Right ventricle myocardium superior (tissue), 1 donor: ENCODE measurements at places on chromosomes 7 and 10. TPM values are rescaled to one million over a fixed set of nuclear protein-coding genes. Genes with fewer than 3 reads are reported as not detected.

DNA sequence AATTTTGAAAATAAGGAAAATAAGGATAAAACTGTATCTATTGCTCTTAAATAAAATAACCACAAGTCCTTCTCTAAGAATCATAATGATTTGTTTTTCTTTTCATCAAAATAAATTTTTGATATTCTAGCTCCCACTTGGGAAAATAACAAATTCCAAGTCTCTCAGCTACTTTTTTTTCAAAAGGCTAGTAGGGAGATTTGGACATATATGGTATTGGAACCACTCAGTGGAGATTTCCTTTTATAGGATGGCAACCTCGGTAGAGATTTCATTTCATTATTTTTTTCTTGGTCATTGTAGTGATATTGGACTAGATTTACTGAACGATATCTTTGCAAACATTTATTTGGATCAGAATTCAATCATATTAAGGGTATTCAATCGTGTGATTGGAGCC lies 69.5 kb upstream of the PRKG1 start:
- DNase-seq: no peak

Gene MLXIPL
- total RNA-seq: 6.9 TPM

DNA sequence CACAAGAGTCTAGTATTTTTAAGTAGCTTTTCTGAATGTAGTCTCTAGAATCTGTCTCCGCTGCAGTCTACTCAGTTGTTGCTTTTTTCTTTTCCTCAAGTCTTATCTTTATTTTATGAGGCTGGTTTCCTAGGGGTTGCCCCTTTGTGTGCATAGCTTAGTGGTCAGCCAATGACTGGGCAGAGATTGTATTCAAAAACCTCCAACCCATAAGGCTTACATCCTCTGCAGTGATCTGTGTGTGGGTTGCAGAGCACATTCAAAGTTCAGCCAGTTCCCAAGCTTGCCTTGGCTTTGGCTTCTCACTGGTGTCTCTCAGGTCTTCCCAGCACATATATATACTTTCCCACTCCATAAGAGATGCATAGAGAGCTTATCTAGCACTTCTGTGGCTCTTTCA lies 160.0 kb upstream of the TCF7L2 start:
- DNase-seq: no peak

GRCh38 chr7:114081606-114082425 lies 163.0 kb upstream of the PPP1R3A start:
- no peak for DNase-seq

Gene MUC3A
- 0.30 TPM for total RNA-seq

DNA sequence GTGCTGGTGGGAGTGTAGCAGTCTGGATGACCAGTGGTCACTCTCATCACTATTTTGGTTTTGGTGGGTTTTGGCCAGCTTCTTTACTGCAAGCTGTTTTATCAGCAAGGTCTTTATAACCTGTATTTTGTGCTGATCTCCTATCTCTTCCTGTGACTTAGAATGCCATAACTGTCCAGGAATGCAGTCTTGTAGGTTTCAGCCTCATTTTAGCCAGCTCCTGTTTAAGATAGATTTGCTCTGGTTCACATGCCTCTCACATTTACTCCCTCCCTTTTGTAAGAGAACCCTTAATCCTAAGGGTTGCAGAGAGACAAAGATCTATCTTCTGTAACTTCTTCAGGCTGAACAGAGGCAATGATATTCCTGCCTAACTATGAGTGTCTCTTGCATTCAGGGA lies 51.2 kb upstream of the INHBA start:
- no peak for DNase-seq

DNA sequence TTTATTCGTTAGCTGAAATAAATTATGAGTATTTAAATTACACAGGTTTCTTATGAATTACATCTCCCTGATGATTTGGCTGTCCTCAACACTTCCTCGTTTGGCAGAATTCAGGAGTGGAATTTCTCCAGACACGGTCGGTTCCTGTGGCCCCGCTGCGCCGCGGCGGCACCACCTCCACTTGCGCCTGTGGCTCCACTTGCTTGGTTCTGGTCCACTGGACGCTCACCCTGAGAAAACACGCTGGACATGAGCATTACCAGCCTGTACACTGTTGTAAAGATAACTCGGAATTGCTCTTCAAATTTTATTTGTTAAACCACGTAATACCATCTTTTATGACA lies 85.3 kb downstream of the ZNF33B start:
- no peak for DNase-seq

Gene SFTPA1
- 0.22 TPM for total RNA-seq

- no peak for DNase-seq
Measured at GRCh38 chr7:73345538-73345937, 17.6 kb downstream of the FKBP6 start.

DNA sequence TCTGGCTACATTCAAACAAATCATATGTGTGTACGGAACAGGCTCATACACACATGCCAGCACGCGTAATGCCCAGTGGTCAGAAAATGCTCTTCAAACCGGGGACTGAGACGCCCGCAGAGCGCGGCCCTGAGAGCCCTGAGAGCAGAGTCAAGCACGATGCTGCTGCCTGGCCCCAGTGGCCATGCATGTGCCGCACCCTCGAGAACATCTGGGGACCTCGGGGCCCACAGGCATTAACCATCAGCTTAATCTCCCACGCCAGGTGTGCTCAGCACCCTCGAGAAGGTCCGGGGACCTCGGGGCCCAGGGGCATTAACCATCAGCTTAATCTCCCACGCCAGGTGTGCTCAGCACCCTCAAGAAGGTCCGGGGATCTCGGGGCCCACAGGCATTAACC lies 163.1 kb downstream of the PTPRN2 start:
- DNase-seq: no peak

DNA sequence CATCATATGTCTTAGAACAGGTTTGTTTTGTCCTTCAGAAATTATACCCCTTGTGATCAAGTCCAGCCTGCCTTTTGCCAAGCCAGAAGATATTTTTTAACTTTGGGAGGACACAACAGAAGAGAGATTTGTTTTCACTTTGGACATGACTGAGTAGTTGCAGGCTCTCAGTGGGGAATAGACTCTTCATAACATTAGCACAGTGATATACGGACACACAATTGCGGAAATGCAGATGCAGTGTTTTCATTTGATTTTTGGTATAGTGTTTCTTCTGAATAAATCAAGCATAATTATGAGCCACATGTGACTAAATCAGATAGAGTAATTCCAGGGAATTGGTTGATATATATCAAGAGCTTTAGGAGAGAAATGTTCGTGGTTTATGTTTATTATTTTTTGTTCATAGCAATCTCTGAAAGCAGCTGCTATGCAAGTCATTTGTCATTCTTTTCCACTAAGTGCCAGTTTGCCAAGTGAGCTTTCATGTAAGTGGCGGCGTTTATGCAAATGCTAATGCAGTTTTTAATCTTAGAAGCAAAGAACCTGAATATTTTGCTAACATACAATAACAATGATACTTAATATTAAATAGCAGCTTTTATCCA lies 69.6 kb upstream of the HDAC9 start:
- no peak for DNase-seq

Gene PROSER2
- 0.97 TPM for total RNA-seq

DNA sequence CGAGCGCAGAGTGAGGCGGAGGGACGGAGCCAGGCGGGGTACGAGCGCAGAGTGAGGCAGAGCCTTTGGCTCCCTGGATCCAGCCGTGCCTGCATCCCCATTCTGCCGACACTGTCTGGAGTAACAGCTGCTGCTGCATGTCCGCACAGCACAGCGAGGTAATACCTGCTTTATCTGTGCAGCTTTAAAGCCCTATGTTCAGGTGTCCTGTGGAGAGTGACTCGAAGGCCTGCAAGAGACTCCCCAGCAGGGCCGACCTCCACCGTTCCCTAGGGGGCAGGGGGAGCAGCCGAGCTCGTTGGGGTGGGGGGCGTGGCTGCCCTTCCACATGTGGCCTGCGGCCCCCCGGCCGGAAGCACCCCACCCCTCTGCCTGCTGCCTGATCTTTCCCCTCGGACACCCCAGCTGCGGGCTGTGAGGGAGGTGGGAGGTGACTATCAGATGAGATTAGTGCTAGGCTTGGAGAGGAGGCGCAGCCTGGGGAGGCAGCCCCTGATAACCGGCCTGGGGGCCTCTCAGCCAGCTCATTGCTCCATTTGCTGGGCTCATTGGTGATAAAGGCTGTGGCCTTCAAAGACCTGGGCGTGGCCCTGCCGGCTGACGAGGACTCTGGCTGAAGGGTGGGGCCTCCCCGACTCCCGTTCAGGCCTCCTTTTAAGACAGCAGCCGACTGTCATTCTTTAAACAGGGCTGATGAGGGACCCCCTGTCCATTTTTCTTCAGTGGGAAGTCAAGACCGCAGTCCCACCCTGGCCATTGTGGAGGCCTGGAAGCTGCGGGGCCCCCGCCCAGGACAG lies 8.0 kb downstream of the VENTX start:
- DNase-seq: no peak

- DNase-seq: no peak
Measured at GRCh38 chr10:132965411-132966057, 23.2 kb upstream of the CFAP46 start.

Gene SLC13A1
- total RNA-seq: not detected

GRCh38 chr7:98265841-98266271 lies 13.8 kb upstream of the TECPR1 start:
- no peak for DNase-seq

DNA sequence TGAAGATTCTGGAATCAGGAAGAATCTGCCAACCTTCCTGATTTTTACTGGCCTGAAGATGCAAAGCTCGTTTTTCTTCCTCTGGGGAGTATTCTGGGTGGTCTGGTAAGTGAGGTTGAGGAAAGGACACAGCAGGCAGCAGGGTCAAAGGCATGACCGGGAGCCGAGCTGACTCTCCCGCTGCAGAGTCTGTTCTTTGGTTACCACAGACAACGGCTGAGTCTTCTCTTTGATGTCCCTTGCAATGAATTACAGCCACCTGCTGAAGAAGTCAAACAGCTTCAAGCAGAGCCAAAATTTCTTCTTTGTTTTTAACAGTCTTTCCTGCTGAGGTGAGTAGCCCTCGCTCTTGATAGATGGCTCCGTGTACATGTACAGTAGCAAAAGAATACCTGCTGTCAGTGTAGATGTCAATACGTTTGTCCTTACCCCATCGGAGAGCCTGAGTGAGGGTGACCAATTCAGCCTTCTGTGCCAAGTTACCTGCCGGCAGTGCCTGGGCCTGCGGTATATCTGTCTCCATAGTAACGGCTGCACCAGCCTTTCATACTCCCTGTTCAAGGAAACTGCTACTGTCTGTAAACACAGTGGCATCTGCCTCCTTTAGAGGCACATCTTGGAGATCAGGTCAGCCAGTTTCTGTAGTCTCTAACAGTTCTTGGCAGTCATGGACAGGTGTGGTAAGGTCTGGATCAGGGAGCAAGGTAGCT lies 76.4 kb downstream of the PRR15 start:
- no peak for DNase-seq
